ENCODE measurements at places on chromosomes 2 and 18.

DNA sequence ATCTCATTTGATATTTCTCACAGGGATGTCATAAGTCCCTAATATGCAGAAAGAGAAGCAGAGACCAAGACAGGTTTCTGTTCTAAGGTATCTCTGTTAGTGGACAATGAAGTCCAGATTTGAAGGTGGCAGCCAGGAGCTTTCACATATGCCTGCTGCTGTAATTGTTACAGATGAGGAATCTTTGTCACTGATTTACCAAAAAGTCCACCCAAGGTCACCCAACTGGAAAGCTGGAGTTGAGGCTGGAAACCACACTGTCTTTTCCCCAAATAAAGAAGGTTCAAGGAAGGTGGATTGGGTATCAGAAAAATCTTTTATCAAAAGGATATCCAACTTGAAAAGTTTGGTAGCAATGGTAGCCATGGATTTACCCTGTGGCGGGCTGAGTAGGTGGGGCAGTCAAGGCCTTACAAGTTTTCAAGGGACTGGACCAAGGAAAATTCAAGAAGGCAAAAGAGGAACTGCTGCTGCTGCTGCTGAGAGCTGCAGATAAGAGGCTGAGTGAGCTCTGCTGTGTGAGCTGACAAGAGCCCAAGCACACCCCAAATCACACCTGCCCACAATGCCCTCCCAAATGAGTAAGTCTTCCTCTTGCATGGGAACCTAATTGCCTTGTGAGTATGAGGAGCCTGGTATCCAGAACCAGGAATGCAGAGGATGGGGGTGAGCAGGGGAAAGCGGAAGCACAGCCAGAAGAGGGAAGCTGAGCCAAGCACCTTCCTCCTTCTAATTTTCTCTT, 241.2 kb downstream of the ANAPC1 start:
- no peak for DNase-seq

DNA sequence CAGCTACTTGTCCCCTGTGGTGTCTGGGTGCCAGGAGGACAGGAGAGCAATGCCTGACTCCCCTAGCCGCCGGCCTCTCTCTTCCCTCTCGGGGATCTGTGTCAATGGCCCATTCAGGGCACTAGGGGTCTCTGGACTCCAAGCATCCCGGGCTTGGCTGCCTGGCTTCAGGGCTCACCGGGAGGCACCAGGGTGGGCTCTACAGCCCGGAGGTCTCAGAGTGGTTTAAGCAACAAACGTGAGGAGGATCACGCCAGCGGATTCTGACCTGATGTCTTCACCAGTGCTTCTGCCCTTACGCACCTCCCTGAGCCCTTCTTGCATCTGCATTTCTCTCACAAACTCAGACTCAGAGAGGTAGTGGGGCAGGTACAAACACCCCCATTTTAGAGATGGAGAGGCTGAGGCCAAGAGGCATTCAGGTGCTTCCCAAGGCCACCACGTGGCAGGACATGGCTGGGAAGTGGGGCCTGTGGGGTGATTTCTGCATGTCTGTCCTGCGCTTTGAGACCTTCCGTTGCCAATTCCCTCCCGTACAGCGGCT, 243.0 kb downstream of the CELF4 start:
- no peak for DNase-seq

GRCh38 chr2:237196866-237197618, 111.4 kb downstream of the COPS8 start:
- DNase-seq, result no peak

- DNase-seq, result no peak
Observed at GRCh38 chr2:235492850-235493344, 946 bp upstream of the AGAP1 start.

- DNase-seq, result no peak
Observed at GRCh38 chr2:229454934-229455631, 184.0 kb upstream of the PID1 start.

Data from Panc1 (cell line).